ENCODE measurements at places on chromosomes 7 and 10.

DNA sequence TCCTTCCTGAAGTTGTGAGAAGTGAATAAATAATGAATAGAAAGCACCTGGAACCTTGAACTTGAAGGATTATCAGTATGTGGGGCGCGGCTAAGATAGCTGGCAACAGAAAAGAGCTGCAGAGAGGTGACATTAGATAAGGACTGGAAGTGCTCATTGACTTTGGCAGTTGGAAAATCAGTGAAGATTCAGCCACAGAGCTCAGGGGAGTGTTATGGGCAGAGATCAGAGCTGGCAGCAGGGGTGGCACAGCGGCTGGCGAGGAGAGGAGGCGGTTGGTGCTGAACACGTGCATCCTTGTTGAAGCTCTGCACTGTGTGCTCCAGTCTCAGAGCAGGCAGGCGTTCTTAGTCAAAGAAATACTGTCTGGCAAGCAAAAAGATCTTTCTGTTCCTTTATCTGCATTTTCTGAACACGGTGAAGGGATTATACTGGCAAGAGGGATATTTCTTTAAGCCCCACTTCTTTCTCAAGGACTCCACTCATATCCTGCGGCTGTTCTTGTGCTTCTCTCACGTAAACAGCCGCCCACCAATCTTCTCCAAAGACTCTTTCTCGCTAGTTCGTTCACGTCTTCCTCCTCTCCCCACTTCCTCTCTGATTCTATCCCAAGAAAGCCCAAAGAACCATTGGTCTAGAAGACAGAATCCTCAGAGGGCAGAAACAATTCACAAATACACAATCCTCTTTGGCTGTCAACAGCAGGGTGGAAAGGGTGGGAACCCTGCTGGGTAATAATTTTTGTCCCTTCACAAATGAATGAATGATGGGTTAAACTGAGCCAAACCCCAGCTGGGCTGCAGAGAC is 38.6 kb upstream of the ADD3 start:
- no peak for DNase-seq

DNA sequence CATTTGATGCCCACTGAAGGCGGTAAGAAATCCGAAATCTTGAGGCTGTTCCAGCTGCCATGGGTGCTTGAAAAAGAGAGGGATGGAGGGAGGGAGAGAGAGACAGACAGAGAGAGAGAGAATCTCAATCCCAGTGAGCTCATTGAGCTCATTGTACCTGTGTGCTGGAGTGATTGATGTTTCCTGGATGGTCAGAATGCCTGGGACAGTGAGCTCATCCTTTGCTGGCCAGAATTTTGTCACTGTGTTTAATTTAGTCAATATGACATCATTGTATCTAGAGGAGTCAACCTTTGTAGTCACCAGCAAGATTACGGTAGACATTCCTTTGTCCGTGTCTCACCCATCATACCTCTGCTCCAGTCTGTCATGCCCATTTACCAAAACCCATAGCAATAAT is 625.4 kb upstream of the POM121L12 start:
- no peak for DNase-seq

DNA sequence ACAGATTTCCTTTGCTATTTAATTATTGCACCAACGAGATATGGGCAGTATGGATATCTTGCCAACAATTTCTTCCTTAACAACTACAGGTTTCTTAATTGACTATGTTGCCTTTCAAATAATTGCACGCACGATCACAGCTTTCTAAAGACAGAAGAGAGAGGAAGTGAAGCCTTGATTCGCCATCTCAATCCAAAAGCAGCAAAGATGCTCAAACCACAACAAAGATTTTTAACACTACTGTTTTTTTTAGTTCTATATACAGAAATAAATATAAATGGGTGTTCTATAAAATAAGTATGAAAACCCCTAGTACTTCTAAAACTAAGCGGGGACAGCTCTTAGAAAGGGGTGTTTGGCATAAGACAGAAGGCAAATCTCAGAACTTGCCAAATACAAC is 251.3 kb downstream of the SFMBT2 start:
- peak; percentile 11 for DNase-seq

DNA sequence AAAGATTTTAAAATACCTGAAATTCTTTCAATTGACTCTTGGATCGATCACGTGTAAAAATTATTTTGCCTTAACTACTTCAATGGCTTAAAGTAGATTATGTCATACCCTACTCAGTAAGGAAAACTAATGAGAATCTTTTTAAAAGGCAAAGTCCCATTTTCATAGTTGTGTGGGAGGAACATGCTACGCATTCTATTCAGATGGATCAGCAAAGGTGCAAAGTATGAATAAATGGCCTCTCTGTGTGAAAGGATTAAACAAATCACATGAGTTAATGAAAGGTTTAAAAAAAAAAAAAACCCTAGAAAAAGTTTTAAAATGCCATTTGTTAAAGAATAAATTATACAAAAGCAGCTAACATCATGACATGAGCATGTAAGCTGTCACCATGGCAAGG is 77.1 kb downstream of the ENO4 start:
- no peak for DNase-seq

GRCh38 chr10:91357497-91357896 is 52.6 kb upstream of the HECTD2 start:
- DNase-seq, result no peak

- no peak for DNase-seq
Observed at GRCh38 chr10:17671307-17671706, 27.4 kb downstream of the STAM start.

DNA sequence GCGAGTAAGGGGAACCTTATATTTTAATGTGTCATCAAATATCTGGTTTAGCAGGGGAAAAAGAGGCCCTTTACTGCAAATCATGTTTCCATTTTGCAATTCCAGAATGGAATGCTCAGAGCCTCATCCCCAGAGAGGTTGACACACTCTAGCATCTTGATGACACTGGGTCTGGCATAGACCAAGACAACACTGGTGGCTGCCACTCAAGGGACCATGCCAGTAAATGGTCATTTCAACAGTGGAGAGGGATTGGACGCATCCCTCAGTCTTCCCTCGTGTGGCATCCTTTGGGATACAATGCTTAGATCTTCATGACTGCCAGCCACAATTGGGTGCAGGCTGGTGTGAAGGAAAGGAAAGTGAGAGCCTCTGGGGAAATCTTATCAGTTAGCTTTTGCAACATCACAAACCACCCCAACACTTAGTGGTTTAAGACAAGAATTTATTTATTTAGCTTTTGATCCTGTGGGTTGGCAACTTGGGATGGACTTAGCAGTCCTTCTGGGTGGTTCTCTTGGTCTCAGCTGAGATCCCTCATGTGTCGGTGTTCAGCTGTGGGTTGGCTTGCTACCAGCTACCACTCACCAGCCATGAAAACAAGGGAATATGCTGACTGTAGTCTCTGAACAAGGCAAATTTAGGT is 21.6 kb downstream of the TACC2 start:
- no peak for DNase-seq

DNA sequence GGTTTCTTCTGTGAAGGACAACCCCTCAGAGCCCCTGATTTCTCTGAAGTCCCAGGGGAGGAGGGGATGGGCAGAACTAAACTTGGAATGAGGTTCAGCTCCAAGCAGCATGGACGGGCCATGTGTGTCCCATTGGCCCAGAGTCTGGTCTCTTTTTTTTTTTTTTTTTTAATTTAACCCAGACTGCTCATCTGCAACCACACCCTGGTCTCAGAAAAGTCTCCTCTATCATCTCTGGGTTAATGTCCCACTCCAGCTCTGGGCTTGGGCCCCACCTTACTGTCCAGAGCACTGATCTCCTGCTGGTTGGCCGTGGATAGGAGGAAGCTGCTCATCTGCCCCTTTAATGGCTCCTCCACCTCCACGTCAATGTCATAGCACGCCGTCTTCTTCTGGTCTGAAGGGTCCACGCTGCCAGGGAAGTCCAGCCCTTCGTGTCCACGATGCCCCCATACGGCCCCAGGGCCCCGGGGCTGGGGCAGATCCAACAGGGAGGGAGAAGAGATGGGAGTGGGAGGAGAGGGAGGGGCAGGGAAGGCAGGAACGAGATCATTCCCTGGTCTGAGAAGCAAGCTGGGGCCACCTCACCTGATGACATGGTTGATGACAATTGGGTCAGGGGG is 7.7 kb downstream of the CHPF2 start:
- DNase-seq, result no peak

DNA sequence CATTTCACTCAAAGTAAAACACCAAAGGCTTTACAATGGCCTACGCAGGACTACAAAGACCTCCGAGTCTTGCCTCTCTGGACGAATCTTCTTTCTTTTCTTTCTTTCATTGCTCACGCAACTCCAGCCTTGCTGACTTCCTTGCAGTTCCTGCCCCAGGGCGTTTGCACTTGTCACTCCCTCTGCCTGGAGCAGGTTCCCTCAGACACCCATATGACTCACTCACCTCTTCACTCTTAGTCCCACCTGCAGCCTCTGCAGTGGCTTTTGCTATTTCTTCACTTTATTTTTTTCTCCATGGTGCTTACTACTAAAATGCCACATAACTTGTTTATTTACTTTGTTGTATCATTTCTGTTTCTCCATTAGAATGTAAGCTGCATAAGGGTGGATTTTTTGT is 33.1 kb downstream of the GHRHR start:
- DNase-seq, result no peak

GRCh38 chr7:72042855-72043254 is 369.3 kb downstream of the CALN1 start:
- DNase-seq, result no peak

- DNase-seq, result no peak
Observed at GRCh38 chr10:89452193-89452592, 37.8 kb downstream of the IFIT5 start.

GRCh38 chr7:105352901-105353668 is 35.6 kb downstream of the SRPK2 start:
- no peak for DNase-seq

- no peak for DNase-seq
Observed at GRCh38 chr10:110883924-110884323, 12.2 kb downstream of the PDCD4 start.

DNA sequence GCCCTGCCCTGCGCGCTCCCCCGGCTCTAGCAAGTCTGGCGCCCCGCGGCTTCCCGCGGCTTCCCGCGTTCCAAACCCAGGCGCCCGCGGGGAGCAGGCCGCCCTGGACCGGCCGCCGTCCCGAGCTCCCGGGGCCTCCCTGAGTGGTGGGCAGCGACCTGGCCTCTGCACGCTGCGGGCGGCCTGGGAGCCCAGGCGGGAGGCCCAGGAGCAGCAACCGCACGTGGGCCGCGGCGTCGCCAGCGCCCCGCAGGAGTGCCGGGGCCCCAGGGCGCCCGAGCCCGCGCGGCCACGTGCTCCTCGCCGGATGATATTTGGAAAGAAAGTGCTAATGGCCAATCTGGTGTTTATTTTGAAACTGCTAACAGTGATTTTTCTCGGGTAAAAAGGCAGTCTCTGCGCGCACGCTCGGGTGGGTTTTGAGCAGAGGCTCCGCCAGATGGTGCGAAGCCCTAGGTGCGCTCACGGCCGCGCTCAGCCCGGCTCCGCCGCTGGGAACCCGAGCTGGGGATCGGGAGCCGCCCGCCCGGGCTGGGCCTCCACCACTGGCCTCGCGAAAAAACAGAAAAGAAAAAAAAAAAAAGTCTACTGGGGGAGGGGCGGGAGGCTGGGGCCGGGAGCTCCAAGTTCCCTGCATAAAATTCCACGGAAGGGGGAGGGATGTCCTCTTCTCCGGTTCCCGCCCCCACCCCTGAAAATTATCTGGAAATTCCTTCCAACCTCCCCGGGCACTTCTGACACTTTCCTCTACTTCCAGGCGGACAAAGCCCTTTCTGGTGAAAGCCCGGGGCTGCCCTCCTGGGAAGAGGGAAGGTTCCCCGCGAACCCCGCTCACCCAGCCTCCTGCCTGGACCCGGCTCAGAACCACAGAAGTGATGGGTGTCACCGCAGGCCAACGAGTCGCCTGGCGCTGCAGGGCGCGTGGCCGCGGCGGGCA is 4.3 kb downstream of the EBF3 start:
- DNase-seq, result no peak

DNA sequence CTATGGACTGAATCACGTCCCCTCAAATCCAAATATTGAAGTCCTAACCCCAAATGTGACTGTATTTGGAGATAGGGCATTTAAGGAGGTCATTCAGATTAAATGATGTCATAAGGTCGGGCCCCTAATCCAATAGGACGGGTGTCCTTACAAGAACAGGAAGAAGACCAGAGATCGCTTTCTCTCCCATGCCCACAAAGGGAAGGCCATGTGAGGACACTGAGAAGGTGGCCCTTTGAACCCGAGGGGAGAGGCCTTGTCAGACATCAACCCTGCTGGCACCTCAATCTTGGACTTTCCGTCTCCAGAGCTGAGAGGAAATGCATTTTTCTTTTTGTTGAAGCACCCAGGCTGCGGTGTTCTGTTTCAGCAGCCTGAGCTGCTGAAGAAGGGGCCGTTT is 72.3 kb upstream of the KLF6 start:
- no peak for DNase-seq

GRCh38 chr7:126780993-126781392 is 471.7 kb downstream of the GRM8 start:
- no peak for DNase-seq

DNA sequence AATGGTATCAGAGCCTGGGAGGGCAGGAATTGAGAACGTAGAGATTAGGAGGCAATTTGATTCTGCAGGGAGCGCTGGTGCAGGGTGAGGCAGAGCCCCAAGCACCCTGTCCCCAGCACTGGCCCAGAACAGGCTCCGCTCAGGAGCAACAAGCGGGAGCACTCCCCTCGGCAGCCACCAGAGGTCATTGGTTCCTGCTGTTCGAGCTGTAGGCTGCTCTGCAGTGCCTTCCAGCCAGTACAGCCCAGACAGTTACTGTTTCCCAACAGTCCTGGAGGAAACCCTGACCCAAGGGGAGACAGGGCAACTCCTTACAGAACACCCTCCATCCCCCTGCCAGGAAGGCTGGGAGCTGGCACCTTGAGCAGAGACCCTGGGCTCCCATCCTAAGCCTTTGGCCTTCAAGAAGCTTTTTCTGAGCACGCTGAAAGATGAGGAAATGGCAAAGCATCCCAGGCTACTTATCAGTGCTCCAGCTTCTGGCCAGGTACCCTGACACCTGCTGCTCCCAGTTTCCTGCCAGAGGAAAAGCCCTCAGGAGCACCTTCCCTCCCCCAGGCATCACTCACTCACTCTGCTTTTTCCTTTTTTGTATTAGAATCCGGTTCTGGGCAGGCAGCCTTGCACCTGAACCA is 71.2 kb upstream of the EFCAB10 start:
- peak; percentile 45 for DNase-seq

DNA sequence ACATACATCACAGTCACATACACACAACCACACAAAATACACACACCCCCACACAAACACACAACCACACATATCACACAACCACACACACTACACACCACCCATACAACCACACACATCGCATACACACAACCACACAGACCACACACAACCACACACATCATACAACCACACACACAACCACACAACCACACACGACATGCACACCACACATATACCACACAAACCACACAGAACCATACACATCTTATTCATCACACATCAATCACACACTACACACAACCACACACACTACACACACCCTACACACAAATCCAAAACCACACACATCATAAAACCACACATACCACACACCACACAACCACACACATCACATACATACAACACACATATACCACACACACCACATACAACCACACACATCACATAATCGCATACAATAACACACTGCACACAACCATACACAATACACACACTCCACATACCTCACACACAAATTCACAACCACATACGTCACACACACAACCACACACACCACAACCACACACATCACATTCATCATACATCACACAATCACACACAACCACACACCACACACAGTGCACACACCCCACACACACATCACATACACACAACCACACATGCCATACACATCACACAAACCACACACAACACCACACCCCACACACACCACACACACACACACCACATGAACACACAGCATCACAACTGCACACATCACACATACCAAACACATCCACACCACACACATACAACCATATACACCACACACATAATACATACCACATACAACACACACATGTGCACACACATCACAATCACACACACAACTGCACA is 30.4 kb downstream of the GPRIN2 start:
- DNase-seq, result no peak

All from CD4-positive, alpha-beta T cell treated with Interleukin-6 at 100 ng/mL for 8 hours (primary cell).